ENCODE measurements at places on chromosomes 7 and 10.

DNA sequence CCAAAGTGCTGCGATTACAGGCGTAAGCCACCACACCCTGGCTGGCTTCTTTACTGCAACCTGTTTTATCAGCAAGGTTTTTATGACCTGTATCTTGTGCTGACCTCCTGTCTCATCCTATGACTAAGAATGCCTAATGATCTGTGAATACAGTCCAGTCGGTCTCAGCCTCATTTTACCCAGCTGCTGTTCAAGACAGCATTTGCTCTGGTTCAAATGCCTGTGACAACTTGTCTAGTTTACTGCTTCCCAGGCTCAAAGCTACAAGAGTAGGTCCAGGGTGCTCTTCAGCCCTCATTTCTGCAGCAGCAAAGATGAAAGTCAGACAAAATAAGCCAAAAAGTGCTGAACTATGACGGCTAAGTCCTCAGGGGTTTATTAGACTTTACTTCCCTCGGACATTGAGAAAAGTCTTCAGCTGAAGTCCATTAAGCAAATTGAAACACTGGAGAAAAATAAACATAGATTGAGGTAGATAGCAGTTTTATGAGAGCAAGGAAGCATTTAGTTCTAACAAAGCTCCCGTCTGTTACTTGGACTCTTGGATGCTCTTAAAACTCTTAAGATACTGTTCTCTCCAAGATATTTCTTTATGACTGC, 12.5 kb upstream of the LYZL1 start:
- DNase-seq, result no peak

DNA sequence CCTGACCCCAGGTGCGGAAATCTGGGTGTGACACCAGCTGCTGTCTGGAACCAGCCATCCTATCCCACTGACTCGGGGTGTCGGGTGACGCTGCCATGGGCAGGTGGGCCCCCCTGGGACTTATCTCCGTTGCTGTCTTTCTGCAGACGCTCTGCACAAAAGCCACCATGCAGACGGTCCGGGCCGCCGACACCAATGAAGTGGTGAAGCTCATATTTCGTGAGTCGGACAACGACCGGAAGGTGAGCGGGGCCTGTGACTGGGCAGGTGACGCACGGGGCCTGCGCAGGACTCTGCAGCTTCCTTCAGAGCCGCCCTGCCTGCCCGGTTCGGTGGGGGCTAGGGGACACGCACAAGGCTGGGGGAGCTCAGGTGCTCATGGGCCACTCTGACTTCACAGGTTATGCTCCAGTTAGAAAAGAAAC, 36.6 kb downstream of the NKX6-2 start:
- no peak for DNase-seq

GRCh38 chr7:44263326-44264082, 61.9 kb downstream of the CAMK2B start:
- no peak for DNase-seq

DNA sequence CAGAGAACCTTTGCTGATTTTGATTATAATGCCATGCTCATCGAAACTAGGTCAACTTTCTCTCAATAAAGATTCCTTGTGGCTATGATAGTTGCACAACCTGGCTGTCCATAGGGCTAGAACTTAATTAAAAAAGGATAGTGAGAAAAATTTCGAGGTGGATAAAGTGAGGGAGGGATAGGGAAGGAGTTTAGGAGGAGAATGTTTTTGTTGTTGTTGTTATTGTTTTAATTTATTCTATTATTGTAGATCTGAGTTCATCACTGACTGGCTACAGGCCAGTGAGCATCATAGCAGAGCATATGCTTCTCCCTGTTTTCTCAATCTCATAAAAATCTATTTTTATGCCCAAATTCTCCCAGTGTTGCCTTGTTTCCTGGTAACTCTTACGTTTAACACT, 688.7 kb upstream of the GRM3 start:
- no peak for DNase-seq

- DNase-seq, result no peak
Measured at GRCh38 chr7:33805630-33806233, 99.6 kb upstream of the BMPER start.

DNA sequence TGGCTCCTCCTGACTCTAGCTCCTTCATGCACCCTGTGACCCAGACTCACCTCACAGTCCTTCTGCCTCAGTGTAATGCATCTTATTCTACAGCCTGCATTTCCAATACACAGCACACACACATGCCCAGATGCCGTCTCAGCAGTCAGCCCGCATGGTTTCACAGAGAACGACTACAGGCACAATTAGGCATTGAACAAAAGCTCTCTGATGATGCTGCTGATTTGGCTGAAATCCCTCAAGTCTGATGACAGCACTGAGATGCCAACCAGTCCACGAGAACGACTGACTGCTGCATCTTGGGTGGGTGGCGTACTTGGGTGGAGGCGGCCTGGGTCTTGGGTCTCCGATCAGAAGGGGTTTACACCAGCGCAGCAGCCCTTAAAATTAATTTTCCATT, 200.4 kb downstream of the TAX1BP1 start:
- DNase-seq, result no peak

DNA sequence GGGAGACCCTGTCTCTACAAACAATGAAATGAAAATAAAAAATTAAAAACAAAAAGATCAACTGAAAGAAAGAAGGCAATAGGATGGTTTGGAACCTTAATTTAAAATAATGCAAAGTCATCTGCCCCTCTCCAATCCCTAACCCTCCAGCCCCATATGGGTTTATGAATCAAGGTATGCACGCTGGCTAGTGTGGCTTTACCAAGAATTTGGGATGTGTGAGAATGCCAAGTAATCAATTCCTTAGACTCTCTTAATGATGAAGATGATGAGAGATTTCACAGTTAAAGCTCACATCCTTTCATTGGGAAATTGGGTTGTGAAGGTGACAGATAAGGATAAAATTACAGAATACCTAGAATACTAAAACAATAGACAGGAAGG, 147.1 kb upstream of the AOAH start:
- no peak for DNase-seq

DNA sequence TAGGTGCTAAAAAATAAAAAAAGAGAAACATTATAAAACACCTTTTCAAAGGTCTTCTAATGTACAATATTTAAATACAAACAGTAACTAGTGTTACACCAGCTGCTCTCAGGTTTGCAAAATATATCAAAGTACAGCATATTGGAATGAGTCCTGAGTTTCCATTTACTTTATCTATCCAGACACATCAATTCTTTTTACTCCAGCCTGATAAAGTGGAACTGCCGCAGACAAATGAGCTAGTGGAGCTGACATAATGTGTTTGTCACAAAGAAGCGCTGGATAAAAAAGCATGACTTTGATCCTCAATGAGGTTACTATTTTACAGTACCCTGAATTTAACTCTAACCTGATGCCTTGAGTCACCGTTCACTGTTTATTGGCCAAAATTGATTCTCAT, 1243.1 kb downstream of the GATA3 start:
- DNase-seq, result no peak

- DNase-seq, result no peak
Measured at GRCh38 chr7:26093023-26093422, 59.0 kb upstream of the NFE2L3 start.

- no peak for DNase-seq
Measured at GRCh38 chr10:43062402-43063160, 14.3 kb upstream of the RET start.

GRCh38 chr10:113410618-113411017, 142.2 kb upstream of the HABP2 start:
- DNase-seq, result no peak

- DNase-seq, result no peak
Measured at GRCh38 chr7:122217125-122217524, 73.1 kb upstream of the AASS start.

GRCh38 chr10:86661161-86662025, 6.9 kb upstream of the LDB3 start:
- DNase-seq, result no peak

GRCh38 chr10:22460531-22461403, 115.5 kb downstream of the SPAG6 start:
- DNase-seq, result no peak

DNA sequence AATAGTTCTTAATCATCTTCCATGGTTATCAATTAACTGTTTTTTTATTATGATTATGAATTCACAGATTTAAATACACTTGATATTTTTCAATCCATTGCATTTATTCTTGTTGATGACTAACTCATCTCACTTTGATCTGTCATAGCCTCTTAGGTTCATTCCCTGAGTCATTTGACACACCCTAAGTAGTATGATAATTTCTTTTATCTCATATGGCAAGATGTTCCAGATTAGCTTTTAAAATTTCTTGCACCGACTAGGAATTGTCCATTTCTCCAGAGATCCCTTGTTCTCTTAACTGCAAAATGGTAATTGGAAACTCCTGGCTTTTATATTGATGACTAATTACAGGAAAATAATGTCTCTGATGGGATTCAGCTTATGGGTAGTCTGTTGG, 87.6 kb upstream of the CCDC6 start:
- DNase-seq, result no peak

- DNase-seq, result no peak
Measured at GRCh38 chr10:101952191-101952590, 103.8 kb downstream of the ARMH3 start.

GRCh38 chr10:20474064-20474463, 423.0 kb downstream of the NEBL start:
- DNase-seq, result no peak

GRCh38 chr10:94430701-94431100, 28.4 kb downstream of the TBC1D12 start:
- no peak for DNase-seq

GRCh38 chr7:247636-248035, 42.3 kb upstream of the FOXL3 start:
- no peak for DNase-seq

- DNase-seq, result no peak
Measured at GRCh38 chr7:81273601-81274397, 354.9 kb upstream of the SEMA3C start.

All from NAMALWA (cell line).